Left ventricle myocardium superior (tissue), 1 donor: ENCODE measurements at places on chromosomes 7 and 10.

- DNase-seq: no peak
Measured at GRCh38 chr10:47169581-47169980, 130.4 kb upstream of the GDF10 start.

DNA sequence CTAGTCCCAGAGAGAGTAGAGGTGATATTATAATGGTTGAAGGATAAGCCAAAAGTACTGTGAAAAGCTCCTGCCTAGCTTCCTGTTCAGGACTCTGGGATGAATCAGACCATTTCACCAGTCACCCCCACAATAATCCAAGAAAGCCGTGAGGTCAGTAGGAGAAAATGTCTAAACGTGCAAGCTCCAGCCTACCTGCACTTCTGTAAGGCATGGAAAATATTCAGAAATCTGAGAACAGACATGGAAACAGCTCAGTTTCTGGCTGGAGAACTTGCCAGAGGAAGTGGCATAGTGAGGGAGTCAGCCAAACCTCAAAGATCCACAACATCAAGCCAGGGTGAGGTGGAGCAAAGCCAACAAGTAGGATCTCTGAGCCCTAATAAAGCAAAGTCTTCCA is 58.2 kb downstream of the ELAPOR2 start:
- DNase-seq: no peak

GRCh38 chr10:13311177-13311575 is 11.3 kb upstream of the PHYH start:
- no peak for DNase-seq

GRCh38 chr7:51973939-51974338 is 657.3 kb upstream of the COBL start:
- DNase-seq: no peak

DNA sequence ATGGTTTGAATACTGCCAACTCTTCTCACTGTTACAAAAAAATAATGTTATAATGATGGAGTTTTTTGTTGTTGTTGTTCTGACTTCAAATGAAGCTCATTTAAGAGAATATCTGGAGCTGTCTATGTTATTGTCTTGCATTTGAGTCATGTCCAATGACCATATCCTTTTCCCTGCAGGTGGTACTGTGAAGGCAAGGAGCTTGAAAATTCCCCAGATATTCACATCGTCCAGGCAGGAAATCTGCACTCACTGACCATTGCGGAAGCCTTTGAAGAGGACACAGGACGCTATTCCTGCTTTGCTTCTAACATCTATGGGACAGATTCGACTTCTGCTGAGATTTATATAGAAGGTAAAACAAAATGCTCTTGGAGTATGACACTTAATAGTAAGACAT is 33.5 kb downstream of the MYPN start:
- no peak for DNase-seq

GRCh38 chr7:44058759-44059218 is 6.6 kb downstream of the PGAM2 start:
- peak; percentile 14 for DNase-seq

DNA sequence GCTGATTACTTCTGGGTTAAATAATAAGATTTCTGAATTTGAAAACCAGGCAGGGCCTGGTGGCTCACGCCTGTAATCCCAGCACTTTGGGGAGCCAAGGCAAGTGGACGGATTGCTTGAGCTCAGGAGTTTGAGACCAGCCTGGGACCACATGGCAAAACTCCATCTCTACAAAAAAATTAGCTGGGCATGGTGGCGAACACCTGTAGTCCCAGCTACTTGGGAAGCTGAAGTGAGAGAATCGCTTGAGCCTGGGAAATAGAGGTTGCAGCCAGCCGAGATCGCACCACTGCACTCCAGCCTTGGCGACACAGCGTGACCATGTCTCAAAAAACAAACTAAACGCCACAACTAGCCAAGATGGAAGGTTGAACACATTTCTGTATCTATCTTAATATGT is 3.5 kb downstream of the CYCS start:
- DNase-seq: no peak

GRCh38 chr10:15084502-15084922 is 4.1 kb downstream of the ACBD7 start:
- DNase-seq: no peak

- no peak for DNase-seq
Measured at GRCh38 chr7:54166419-54166818, 375.8 kb upstream of the VSTM2A start.

- no peak for DNase-seq
Measured at GRCh38 chr7:134462337-134462925, 3.5 kb upstream of the AKR1B1 start.

DNA sequence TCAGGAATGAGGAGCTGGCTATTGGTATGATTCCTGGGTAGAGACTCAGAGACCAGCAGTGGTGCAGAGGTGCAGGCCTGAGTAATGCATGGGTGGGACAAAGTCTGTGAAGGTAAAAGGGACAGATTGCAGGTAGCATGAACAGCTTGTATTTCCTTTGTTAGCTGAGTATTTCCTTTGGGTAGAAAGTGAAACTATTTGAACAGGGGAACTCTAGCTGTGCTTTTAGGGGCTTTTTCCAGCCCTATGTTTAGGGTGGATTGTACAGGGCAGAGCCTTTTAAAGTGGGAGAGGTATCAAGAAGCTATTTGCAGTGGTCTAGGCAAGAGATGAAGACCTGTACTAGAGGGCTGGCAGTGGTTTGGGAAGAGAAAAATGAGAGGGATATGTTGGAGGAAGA is 739.9 kb downstream of the REEP3 start:
- DNase-seq: no peak

DNA sequence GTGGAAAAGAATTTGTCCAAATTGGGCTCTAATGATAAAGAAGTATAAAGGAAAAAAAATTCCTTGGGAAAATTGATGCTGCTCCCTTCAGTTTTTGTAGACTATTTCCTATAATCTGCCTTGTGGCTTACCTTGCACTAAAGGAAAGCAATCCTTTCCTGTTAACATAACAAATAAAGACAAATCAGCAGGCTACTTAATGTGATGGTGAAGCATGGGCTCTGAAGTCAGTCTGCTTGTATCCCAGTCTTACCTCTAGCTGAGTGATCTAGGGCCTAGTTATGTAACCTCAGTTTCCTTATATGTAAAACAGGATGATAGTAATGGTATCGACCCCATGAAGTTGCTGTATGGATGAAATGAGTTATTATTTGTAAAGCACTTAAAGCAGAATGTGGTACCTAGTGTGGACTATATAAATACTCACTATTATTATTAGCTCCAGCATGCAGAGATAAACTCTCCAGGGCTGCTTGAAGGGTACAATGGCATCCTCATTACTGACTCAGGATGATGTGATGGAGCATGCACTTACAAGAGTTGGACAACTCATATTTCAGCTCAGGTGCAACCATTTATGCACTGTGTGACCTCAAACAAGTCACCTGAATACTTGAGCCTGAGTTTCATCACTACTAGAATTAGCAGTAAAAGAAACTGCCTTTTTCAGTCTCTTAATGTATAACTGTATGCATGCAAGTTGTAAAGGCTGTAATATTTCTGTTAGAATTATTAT is 156.1 kb downstream of the DKK1 start:
- DNase-seq: no peak

DNA sequence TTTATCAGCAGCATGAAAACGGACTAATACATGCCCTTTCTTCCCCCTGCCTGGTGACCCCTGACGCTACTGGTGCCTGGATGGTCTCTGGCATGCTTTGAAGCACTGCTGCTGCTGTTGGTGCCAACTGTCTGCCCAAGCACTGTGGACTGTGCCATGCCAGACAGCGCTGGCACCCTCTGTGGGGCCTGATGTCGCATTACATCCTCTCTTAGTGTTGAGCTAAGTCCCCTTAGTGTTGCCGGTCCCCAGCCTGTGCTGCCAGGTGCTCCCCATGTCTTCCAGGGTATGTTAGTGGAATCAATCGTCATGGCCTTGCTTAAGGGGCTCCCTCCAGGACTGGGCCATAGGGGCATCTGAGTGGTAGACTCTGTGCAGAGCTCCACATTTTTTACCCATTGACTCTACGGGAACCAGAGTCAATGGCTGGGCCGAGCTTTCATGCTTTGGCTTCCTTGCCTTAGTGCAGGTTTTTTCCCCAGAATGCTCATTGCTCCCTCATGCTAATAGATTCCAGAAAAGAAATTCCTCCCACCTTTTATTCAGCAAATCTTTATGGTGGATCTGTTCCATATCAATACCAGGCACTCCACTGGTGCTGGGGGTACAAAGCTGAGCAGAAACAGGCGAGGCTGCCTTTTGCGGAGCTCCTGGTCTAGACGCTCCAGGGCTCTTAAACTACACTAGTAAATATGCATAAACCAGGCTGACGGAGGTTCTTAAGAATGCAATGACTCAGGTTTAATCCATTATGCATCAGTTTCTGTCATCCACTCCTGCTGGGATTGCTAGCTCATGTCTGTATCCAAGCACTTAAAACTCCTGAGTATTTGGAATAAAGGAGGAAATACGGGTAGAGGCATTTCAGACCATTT is 21.8 kb upstream of the MRC1 start:
- no peak for DNase-seq

DNA sequence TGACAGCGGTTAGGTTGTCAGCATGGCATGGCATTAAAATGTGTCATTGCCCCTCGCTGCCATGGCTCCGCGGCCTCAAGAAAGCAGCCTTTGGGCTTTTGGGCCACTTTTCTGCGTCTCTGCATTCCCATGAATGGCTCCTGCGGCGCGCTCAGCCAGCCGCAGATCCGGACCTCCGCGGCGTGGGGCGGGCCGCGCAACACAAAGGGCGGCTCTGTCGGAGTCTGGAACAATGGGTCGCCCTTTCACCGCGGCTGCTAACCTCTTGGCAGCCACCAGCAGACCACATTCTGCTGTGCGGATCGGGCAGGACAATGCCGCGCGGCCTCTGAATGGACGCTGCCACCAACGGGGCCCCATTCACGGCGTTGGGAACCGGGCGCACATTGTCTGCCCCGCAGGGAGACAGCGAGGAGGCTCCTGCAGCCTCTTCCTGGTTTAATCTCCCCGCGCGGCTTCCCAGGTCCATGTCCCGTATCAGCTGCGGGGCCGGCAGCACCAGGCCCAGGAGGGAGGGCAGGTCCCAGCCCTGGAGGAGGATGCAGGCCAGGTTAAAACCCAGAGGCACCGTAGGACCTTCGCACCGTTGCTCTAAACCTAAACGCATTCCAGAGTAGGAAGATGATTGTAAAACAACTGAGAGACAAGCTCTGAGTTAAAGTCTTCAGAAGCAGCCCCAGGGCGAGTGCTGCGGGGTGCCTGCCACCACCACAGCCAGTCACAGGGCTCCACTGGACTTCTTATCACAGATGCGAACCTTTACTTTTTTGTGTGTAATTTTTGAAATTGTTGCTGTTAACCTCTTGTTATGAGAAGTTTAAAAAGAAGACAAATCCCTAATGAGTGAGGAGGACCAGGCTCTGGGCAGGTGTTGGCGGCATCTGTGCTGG is 71.6 kb downstream of the NKX6-2 start:
- peak; percentile 33 for DNase-seq

- no peak for DNase-seq
Measured at GRCh38 chr10:79380946-79381721, 33.9 kb downstream of the PPIF start.

DNA sequence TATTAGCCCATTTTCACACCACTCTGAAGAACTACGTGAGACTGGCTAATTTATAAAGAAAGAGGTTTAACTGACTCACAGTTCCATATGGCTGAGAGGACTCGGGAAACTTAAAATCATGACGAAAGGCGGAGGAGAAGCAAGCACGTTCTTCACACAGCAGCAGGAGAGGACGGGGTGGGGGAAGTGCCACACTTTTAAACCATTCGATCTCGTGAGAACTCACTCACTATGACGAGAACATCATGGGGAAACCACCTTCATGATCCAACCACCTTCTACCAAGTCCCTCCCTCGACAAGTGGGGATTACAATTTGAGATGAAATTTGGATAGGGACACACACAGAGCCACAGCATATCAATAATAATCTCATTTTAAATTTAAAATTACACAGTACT is 80.2 kb downstream of the VWDE start:
- DNase-seq: no peak

DNA sequence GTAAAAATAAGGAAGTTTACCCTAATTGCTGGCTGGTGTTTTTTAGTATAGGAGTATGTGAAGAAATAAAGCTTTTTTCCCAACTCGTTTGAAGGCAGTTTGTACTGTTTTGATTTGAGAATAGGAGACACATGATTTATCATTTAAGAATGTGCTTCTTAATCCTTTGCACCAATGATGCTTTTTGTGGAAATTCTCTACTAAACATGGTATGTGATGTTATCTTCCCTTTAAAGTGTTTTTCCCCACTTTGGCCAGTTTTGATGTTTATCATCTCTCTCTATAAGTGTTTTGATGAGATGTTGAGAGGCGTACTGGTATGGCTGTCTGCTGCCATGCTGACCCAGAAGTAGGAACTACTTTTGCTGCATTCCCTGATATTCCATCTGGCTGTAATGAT is 85.1 kb downstream of the SUGCT start:
- DNase-seq: no peak

GRCh38 chr10:17682236-17682946 is 38.4 kb downstream of the STAM start:
- no peak for DNase-seq

DNA sequence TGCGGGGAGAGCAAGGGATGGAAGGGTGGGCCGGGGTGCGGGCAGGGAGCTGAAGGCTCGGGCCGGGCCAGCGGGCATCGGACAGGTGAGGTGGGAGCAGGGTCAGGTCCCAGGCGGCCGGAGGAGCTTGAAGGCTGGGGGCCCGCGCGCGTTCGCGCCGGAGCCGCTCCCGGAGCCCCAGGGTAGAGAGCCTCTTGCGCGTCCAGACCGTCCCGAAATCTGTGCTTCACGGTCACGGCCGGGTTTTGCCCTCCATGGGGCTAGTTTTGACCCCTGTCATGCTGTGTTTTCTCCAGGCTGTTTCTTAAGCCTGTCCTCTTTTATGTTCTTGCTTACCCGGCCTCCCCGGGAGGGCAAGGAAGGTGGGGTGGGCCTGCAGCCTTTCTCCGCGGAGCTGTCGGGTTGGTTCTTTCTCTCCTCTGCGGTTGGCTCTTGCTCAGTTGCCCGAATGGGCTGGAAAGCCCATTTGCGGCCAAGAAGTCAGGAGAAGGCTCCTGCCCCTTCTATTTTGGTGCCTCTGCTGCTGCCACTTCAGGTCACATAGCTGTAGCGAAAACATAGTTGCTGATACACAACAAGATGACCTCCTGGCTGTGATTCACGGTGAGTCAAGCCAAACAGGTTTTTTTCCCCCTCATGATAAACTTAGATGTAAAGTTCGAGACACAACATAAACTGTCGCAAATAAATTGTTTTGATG is 650 bp downstream of the UBE2D1 start:
- DNase-seq: peak; percentile 66

GRCh38 chr10:97154162-97154561 is 31.6 kb downstream of the SLIT1 start:
- DNase-seq: no peak

GRCh38 chr10:7046615-7047014 is 364.2 kb downstream of the SFMBT2 start:
- DNase-seq: no peak
